ENCODE measurements at places on chromosomes 12 and 14.

- DNase-seq, result peak; percentile 33
Measured at GRCh38 chr14:77094672-77095284, 3.3 kb upstream of the CIPC start.

DNA sequence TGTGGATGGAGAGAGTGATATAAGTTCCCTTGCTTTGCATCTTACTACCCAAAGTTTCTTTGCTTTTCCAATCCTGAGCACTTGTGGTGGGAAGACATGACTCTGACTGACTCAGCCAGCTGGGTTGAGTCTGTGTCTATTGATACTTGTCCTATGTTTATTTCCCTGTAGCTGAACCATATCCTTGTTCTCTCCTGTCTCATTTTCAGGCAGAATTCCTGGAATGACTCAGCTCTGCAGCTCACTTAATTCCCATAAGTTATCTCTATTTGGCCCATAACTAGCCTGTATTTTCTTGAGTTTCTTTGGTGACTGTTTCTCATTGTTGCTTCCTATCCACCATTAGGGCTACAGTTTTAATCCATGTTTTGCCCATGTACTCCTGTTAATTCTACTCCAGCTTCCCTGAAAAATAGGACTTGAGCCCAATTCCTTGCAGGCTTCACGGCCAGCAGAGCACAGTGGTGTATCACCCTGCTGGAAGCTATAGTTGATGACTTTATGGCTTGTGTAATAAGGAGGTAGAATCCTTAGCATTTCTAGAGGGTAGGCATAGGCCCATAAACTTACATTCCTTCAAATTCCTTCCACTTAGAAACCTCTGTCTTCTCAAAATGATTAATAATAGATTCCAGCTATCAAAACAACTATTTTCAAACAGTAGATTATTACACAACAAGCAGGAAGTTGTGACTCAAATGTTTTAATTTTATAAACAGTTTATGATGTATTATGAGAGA lies 183.1 kb downstream of the TMTC3 start:
- no peak for DNase-seq

GRCh38 chr12:65465766-65466547 lies 187.5 kb downstream of the MSRB3 start:
- no peak for DNase-seq

DNA sequence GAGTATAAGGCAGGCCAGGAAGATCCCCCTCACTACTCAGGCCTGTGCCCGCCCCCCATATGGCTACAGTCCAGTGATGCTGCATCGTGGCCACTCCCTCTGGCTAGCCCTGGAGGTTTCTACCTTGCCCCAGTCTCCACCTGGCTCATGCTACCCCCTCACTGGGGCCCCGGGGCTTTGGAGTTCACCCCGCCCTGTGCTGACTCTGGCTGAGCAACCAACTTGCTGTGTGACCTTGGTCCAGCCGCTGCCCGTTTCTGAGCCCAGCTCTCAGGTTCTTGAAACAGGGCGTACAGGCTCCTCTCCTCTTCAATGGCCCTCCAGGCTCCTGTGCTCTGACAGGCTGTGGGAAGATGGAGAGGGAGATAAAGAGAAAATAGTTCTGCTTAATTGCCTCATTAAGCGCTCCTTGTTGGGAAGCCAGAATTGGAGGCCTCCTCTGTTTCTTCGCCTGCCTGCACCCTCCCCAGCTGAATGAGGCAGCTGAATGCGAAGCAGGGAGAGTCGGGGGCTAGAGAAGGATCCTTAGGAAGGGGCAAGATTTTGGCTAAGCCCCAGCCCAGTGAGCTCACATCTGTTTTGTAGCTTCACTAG lies 138.2 kb upstream of the NCOR2 start:
- DNase-seq, result no peak

GRCh38 chr14:67881225-67881624 lies 61.6 kb downstream of the RAD51B start:
- DNase-seq, result no peak

DNA sequence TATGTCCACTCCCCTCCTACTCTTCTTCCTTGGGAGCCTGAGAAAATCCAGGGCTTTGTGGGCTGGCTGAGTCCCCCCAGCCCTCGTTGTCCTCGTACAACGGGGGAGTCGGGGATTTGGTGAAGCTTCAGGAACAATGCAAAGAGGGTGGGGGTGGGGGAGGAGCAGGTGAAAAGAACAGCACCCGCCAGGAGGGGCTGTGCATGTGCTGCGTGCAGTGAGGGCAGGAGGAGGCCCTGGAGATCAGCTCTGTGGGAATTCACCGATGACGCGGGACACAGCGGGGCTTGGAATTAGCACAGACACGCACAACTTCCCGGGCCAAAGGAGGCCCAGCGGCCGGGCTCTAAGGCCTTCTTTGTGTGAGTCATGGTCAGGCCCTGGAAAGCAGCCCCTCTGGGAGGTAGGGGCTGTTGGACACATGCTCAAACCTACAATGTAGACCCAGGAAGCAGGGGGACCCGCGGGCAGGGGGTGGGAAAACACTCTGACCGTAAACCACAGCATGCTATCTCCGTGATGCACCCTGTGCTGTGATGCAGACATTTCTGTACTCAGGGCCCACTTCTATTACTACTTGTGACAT lies 32.8 kb downstream of the RBM19 start:
- DNase-seq, result peak; percentile 91

- DNase-seq, result no peak
Measured at GRCh38 chr14:102693006-102693755, 84.1 kb upstream of the TRAF3 start.

- DNase-seq, result no peak
Measured at GRCh38 chr14:20512177-20512905, 7.0 kb downstream of the RNASE10 start.

DNA sequence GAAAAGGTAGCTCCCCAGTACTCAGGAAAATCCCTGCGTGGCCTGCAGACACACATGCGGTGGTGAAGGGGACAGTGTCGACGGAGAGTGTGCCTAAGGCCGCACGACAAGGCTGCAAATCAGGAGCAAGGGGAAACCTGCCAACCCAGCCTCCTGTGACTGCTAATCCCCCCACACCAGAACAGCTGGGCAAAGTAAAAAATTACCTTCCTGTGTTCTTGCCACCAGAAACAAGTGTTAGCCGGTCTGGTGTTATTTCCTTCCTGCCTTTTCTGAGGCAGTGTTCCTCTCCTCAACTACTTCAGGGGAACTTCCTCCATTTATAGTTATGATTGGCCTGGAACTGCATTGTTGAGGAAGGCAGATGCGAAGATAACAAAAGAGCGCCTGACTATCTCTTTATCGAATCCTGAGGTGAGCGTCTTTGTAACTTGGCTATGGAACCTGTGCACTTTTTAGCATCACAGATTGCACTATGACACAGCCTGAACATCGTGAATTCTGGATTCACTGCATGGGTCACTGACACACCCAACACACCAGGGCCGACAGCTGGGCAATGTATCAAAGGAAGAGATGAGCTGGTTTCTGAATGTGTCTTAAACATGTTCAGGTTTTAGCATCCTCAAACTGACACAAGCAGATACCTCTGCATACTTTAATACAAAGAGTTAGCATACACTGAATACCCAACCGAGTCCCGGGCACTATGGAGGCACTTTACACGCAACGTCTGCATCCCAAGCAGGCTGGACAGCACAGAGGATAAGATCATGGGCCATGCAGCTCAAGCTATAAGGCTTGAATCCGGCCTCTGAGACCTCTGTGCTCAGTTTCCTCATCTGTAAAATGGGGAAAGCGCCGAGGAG lies 28.9 kb downstream of the SLC15A4 start:
- no peak for DNase-seq

DNA sequence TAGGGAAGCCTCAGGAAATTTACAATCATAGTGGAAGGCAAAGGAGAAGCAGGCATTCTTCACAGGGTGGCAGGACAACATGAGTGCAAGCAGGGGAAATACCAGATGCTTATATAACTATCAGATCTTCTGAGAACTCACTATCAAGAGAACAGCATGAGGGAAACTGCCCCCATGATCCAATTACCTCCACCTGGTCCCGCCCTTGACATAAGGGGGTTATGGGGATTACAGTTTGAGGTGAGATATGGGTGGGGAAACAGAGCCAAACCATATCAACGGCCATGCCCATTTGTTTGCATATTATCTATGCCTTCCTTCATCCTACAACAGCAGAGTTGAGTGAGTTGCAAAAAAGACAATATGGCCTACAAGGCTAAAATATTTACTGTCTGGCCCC lies 140.2 kb upstream of the CCDC196 start:
- no peak for DNase-seq
